ENCODE measurements at places on chromosomes 12 and 14.
A peak's percentile ranks its signal among the peaks of the same experiment; 100 is the strongest.

DNA sequence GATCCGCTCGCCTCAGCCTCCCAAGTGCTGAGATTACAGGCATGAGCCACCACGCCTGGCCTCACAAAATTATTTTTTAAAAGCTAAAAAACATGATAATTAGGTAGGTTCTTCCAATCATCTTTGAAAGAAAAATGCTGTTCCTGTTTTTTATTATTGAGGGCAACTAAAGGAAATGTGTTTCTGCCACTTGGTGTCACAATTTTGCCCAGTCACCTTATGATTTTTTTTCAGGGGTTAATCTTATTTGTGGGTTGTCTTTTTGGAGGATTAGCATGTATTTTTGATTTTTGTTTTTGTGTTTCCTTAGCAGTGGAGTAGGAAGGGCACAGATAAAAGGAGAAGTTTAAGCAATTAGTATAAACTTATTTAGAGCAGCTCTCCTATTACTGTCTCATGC is 79.8 kb downstream of the PRORP start:
- DNase-seq = no peak

DNA sequence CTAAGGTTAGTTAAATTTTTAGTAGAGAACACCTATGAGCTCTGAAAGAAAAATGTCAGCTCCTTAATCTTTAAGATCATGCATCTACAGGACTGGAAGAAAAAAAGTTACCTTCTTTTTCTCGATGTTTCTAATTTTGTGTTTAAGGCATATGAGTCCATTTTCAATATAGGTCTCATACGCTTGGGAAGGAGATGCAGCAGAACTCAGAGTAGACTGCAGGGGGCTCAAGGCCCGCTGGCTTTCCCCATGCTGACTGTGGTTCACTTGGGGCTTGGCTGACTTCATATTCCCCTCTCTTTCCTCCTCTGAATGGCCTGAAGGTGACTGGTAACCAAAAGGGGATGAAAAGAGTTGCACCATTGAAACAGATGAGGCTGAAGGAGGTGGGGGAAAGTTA is 1.5 kb downstream of the CAPRIN2 start:
- DNase-seq = no peak

DNA sequence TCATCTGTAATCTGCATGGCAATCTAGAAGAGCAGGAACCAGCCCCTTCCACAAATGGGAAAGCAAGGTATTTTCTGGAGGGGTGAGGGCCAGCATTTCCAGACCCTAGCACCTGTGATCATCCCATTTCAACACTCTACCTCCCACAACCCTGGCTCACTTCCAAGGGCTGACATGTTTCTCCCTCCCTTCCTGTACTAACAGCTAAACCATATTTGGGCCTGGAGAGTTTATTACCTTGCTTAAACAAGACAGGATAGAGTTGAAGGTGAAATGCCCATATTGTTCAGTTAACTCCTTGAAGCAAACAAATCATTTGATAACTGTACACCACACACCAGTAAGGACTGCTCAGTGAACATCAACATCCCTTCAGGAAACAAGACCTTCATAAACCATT is 158.4 kb downstream of the PPM1H start:
- no peak for DNase-seq

DNA sequence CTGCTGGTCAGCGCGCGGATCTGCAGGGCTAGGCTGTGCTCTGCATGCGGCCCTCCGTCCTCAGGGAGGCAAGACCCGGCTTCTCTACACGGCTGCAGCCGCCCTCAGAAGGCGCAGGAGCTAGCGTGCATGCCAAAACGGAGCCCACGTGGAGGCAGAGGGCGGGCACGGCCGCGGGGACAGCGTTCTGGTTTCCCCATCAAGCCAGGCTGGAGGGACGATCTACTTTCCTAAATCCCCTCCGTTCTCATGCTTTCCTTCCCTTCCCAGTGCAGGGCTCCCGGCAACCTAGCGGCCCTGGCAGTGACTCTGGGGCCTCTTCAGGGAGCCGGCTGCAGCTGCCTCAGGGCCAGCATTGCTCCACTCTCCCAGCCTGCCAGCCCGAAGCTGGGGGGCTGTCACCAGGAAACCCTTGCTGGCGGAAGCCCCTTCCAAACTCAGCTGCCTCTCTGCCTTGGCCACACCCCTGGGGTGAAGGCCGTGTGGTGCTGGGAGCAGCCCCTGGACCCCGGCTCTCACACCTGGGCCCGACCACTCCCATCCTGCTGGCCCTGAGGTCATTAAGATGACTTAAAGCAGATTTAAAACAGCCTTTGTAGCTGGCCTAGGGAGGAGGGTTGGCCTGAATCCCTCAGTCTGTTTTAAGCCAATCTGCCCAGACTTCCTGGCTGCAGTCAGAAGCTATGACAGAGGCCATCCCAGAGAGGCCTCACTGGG is 9.2 kb upstream of the GOLGA3 start:
- DNase-seq = no peak

DNA sequence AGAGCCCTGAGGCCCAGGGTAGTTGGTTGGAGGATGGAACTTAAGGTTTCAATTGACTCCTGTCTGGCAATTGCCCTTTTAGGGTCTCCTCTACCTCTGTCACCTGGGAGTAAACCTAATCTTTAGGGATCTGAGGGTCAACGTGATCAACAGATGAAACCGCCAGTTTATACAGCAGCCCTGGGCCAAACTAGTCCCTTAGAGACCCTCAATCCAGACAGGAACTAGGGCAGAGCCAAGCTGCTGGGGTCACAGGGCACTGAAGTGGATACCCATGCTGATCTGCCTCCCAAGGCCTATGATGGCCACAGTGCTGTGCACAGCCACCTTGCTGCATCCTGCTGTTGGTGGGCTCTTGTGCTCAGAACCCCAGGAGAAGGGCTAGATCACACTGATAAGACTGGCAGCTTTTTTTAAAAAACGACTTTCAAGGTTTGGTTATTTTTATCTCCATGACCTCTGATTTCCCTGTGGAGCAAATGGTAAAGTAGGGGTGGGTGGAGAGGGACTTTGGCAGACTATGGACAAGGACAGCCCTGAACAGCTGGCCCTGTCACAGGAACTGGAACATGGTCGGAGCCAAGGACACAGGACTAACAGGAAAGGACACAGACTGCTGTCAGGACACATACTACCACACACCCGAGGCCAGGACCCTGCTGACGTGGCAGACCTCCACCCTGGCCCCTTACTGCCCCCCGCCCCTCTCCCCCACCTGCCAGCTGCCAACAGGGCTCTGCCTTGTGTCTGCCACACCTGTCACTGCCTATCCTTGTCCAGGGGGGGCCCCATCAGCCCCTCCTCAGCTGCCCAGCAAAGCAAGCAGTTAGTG is 474 bp downstream of the FITM1 start:
- DNase-seq = no peak

- DNase-seq = no peak
Observed at GRCh38 chr12:6311822-6312528, 1.5 kb downstream of the PLEKHG6 start.

DNA sequence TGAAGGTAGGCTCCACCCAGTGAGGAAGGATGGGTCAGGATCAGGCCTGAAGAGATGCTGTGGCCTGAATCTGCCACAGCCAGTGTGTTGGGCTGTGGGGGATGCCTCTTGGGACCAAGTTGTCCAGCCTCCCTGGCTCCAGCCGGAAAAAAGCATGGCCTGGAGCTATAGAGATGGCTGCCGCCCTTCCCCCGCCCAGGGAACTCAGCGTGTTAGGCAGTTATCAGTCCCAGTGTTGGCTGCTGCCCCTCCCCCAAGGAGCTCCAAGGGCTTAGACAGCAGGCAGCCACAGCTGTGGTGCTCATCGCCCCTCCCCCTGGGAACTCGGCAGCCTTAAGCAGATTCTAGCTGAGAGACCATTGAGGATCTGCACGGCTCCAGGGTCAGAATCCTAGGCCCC is 158.0 kb downstream of the CAPZA3 start:
- DNase-seq = no peak

- DNase-seq = no peak
Observed at GRCh38 chr14:63672417-63673180, 30.9 kb upstream of the WDR89 start.

- DNase-seq = peak; percentile 4
Observed at GRCh38 chr14:65462411-65462810, 49.9 kb downstream of the FUT8 start.

DNA sequence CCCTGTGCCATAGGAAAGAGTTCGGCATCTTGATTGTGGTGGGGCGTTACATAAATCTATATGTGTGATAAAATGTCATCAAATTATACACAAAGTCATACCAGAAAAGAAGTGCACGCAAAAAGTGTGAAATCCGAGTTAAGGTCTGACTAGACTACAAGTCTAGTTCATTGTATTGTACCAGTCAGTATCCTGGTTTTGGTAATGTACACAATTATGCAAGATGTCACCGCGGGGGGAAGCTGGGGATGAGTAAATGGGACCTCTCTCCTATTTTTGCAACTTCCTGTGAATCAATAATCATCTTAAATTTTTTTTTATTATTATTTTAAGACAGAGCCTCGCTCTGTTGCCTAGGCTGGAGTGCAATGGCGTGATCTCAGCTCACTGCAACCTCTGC is 43.2 kb upstream of the BCL11B start:
- DNase-seq = no peak

GRCh38 chr12:27711317-27711682 is 668 bp downstream of the MRPS35 start:
- DNase-seq = no peak

- DNase-seq = no peak
Observed at GRCh38 chr12:50088577-50089335, 3.6 kb downstream of the SMARCD1 start.

- DNase-seq = no peak
Observed at GRCh38 chr12:111791507-111791906, 24.8 kb downstream of the ALDH2 start.

DNA sequence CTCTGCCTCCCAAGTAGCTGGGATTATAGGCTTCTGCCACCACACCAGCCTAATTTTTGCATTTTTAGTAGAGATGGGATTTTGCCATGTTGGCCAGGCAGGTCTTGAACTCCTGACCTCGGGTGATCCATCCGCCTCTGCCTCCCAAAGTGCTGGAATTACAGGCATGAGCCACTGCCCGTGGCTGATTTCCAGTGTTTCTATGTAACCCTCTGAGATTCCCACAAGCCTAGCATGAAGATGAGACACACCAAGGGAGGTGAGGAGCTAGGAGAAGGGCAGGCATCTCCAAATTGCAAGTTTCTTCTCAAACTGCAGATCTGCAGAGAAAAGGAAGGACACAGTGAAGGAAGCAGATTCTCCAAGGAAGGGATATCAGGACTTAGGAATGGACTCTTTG is 125.0 kb downstream of the CACNA1C start:
- no peak for DNase-seq

DNA sequence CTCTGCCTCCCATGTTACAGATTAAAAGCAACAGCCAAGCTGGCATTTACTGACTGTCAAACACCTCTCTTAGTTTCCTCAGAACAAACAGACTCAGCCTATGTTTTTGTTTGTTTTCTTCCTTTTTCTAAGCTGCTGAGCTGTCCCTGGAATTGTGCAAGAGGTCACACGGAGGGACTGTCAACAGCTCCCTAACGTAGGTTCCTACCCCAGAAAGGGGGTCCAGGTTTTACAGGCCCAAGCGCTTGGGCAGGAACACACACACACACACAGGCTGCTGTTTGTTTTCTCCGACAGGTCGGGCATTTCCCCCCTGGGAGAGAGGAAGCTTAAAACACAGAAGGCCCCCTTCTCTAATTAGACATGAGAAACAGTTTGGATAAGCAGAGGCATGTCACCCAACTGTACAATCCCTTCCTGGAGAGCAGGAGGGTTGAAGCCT is 739.6 kb upstream of the TBX3 start:
- no peak for DNase-seq

- DNase-seq = no peak
Observed at GRCh38 chr12:131327521-131328488, 374.1 kb downstream of the ADGRD1 start.

- DNase-seq = peak; percentile 82
Observed at GRCh38 chr12:12992418-12993130, 7.5 kb downstream of the HEBP1 start.

- DNase-seq = no peak
Observed at GRCh38 chr12:16407346-16407745, 59.9 kb downstream of the MGST1 start.

- peak; percentile 13 for DNase-seq
Observed at GRCh38 chr12:89494411-89495231, 30.0 kb downstream of the GALNT4 start.

Measured in GM04504 (cell line).